CD4-positive, alpha-beta T cell treated with Interleukin-4 for 1 hour (primary cell): ENCODE measurements at places on chromosomes 7 and 10.
A peak's percentile ranks its signal among the peaks of the same experiment; 100 is the strongest.

- no peak for DNase-seq
Observed at GRCh38 chr10:46992803-46993561, 81.8 kb downstream of the PTPN20 start.

DNA sequence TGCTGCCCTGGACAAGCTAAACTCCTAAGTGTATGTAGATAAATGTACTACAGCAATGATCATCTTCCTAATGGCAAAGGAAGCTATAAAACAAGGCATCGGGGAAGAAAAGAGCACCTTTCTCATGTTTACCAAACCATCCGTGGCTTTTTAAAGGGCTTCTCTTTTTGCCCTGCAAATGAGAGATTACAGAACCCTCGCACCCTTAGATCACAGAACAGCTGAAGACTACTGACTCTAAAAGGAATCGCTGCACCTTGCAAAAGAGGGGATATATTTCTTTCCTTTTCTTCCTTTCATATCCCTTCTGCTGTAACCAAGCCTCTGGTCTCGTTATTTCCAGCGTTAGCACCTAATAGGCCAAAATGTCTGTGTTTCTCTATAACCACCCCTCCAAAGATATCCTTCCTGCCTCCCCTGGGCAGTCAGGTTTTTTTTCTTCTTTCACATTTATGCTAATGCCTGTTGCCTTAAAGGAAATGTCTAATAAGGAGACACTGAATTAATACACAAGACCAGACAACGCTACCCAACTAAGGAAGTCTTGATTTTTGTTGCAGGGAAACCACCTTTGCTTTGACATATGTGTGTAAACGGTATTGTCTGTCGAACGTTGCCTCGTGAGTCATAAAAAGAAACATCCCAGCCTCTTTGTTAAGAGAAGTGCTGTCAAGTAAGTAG is 10.5 kb downstream of the ST8SIA6 start:
- peak; percentile 53 for DNase-seq

GRCh38 chr7:24905996-24906770 is 73.8 kb downstream of the OSBPL3 start:
- no peak for DNase-seq

GRCh38 chr7:101618916-101619315 is 10.2 kb downstream of the MYL10 start:
- no peak for DNase-seq

DNA sequence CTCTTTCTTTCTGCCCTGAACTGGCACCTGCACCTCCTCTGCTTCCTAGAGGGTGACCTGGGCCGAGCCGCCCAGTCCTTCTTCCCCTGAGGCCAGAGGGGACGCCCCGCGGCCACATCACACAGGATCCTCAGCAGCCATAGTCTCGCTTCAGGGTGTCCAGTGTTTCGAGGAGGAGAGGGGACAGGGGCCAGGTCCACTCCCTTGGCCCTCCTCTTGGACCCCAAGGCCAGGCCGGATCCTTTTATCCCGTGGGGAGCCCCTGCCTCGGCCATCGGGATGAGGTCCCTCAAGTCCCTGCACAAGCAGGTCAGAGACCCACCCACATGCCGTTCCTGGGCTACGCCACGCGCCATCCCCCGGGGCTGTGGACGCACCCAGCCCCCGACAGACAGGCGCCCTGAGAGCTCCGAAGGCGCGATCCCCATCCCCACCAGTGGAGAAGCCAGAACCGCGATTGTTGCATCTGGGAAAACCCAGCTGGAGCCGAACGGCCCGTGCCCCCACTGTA is 3.6 kb downstream of the BHLHA15 start:
- DNase-seq: no peak

GRCh38 chr7:119482671-119483070 is 790.3 kb upstream of the KCND2 start:
- DNase-seq: no peak
